Tibial artery (tissue), 4 donors: ENCODE measurements at places on chromosomes 3 and 15.
A peak's percentile ranks its signal among the peaks of the same experiment; 100 is the strongest.

DNA sequence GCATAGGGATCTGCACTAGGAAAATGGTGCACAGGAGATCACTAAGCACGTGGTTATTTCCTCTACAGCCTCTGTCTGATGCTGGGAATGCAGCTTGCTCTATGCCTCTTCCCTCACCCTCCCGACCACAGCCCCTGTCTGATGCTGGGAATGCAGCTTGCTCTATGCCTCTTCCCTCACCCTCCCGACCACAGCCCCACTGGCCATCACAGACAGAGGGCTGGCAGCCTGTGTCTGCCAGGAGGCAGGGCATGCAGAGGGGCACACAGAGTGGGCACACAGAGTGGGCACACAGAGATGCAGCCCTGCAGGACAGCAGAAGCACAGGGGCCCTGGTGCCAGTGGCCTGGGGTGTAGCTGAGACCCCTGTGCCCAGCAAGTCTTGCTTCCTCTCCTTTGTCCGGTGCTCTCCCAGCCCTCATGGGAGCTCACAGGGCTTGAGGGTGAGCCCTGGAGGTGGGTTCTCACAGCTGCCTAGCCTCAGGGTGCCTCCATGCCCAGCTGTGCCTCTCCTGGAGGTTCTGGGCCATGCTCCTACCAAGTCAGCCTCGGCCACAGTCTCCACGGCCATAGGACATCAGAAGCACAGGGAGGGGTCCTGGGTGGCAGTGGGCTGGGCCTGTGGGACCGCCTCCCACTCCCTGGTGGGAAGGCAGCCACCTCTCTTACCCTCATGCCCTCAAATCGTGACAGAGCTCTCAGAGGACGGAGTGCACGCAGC is 65.8 kb downstream of the EXOG start:
- no peaks in the 10 kb centered on the region for H3K4me1 ChIP-seq
- no peak overlapping the region for H3K27ac ChIP-seq
- H3K27me3 ChIP-seq, result no peaks in the 10 kb centered on the region
- H3K4me3 ChIP-seq, result no peak overlapping the region
- no peaks in the 10 kb centered on the region for H3K36me3 ChIP-seq

GRCh38 chr3:193553586-193553985 is 1.1 kb downstream of the ATP13A4 start:
- no peaks in the 10 kb centered on the region for H3K27me3 ChIP-seq
- DNase-seq, result no peak
- no peaks in the 10 kb centered on the region for H3K36me3 ChIP-seq
- no peaks in the 10 kb centered on the region for H3K4me1 ChIP-seq
- no peak overlapping the region for H3K27ac ChIP-seq
- no peak overlapping the region for H3K4me3 ChIP-seq

DNA sequence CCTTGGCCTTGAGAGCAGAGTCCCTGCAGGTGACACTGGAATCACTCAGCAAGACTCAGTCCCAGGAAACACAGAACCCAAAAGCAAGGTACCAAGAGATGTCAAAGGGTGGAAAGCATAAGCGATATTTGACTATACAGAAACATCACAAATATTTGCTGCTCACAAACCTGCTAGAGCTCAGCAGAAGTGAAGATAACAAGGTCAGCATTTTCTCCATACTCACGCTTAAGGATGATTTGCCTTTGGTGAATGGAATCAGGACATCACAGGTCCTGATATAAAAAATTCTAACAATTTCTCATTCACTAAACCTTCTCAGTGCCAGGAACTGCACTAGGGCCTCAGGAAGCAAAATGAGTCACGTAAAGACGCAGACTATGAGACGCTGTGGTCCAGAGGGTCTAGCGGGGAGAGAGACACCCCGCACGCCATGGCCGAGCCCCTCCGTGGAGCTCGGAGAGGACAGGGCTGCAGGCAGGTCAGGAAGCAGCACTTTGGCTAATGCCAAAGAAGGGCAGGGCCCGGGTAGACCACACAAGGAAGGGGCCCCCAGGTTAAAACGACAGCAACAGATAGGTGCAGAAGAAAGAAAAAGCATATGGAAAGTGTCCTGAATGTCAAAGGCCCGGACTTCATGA is 10.7 kb downstream of the PCSK6 start:
- H3K4me1 ChIP-seq, result no peaks in the 10 kb centered on the region
- H3K27me3 ChIP-seq, result no peaks in the 10 kb centered on the region

- no peak for DNase-seq
- H3K4me1 ChIP-seq, result no peaks in the 10 kb centered on the region
- H3K27ac ChIP-seq, result no peak overlapping the region
- no peaks in the 10 kb centered on the region for H3K36me3 ChIP-seq
- no peak overlapping the region for H3K4me3 ChIP-seq
Measured at GRCh38 chr3:71944482-71945065, 159.6 kb upstream of the PROK2 start.

- peak; percentile 78 for DNase-seq
- H3K27me3 ChIP-seq, result no peaks in the 10 kb centered on the region
- no peak overlapping the region for H3K4me3 ChIP-seq
- peak overlapping the region; percentile 66 for H3K27ac ChIP-seq
Measured at GRCh38 chr3:124559846-124560574, 170.2 kb upstream of the UMPS start.

- no peak overlapping the region for H3K27ac ChIP-seq
- peaks cover 75% of the 10 kb centered on the region for H3K36me3 ChIP-seq
- no peak for DNase-seq
- H3K27me3 ChIP-seq, result no peaks in the 10 kb centered on the region
- no peaks in the 10 kb centered on the region for H3K4me1 ChIP-seq
Measured at GRCh38 chr3:169992781-169993180, 26.2 kb downstream of the SEC62 start.

DNA sequence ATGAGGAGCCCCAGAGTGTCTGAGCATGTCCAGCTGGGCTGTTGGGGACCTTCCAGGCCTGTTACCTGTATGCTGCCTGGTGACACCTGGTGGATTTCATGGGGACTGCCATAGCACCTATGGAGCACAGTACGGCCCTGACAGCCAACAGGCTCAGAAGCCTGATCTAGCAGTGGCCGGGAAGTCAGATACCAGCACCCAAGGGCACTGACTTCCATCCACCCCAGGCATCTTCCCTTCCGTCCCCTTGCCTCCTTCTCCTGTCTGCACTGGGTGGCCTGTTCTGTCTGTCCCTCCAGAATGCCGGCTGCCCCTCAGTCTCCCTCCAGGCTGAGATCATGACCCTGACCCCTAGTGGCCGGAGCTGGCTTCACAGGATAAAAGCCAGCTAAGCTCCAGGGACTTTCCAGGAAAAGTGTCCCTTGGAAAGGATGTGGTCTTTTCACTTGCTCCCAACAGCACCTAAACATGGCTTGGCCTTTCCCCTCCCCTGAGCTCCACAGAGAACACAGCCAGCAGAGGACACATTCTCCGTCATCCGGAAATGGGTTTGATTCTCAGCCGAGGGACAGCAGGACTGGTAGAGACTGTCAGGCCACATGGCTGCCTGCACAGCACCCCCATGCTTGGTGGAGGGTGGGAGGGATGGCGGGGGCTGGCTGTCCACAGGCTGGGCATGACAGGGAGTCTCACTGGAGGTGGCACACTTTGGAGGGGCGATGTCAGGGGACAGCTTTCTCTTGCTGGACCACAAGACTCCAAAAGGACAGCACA is 9.5 kb downstream of the RPS17 start:
- no peaks in the 10 kb centered on the region for H3K4me1 ChIP-seq

- H3K4me3 ChIP-seq, result no peak overlapping the region
- no peaks in the 10 kb centered on the region for H3K27me3 ChIP-seq
- no peaks in the 10 kb centered on the region for H3K36me3 ChIP-seq
- H3K4me1 ChIP-seq, result peaks cover 12% of the 10 kb centered on the region
- H3K27ac ChIP-seq, result no peak overlapping the region
Measured at GRCh38 chr3:38834110-38834509, 18.1 kb upstream of the SCN10A start.

- no peaks in the 10 kb centered on the region for H3K36me3 ChIP-seq
- no peak overlapping the region for H3K4me3 ChIP-seq
- DNase-seq, result no peak
- H3K27me3 ChIP-seq, result no peaks in the 10 kb centered on the region
- no peaks in the 10 kb centered on the region for H3K4me1 ChIP-seq
Measured at GRCh38 chr3:26560081-26560480, 62.5 kb upstream of the LRRC3B start.

DNA sequence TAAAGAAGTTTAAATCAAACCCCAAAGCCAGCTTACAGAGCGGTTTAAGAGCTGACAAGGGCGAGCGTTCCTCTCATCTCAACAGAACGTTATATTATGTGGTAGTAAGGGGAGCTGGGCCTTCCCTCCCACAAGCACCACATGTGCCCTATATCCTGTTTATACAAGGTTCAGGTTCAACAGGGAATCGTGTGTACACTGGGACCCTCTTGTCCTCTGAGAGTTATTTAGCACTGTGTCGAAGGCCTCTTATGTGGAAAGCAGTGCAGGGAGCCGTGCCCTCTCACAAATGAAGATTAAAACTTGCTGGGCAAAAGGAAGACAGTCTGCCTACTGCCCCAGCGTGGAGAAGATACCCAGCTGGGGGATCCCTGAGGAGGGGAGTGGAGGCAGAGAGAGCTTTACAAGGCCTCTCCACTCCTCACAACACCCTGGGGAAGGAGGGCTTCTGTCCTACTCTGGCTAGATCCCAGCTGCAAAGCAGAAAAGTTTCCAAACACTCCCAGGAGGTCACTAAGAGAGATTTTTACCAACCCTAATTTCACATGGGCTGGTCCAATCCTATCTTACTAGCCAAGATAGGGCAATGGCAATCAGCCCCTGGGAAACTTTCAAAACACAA is 2.9 kb downstream of the TLE3 start:
- H3K27ac ChIP-seq, result peak overlapping the region; percentile 95
- H3K27me3 ChIP-seq, result no peaks in the 10 kb centered on the region
- peak overlapping the region; percentile 95 for H3K4me3 ChIP-seq
- DNase-seq, result no peak
- H3K4me1 ChIP-seq, result peaks cover 4% of the 10 kb centered on the region

- no peaks in the 10 kb centered on the region for H3K27me3 ChIP-seq
- H3K27ac ChIP-seq, result peak overlapping the region; percentile 69
- H3K4me1 ChIP-seq, result peaks cover 49% of the 10 kb centered on the region
- no peak overlapping the region for H3K4me3 ChIP-seq
Measured at GRCh38 chr3:11513817-11514135, 129.9 kb downstream of the VGLL4 start.

GRCh38 chr3:193832833-193833413 is 239.9 kb downstream of the OPA1 start:
- H3K27ac ChIP-seq, result no peak overlapping the region
- H3K4me3 ChIP-seq, result no peak overlapping the region
- peaks cover 20% of the 10 kb centered on the region for H3K27me3 ChIP-seq
- no peaks in the 10 kb centered on the region for H3K4me1 ChIP-seq
- DNase-seq, result no peak

DNA sequence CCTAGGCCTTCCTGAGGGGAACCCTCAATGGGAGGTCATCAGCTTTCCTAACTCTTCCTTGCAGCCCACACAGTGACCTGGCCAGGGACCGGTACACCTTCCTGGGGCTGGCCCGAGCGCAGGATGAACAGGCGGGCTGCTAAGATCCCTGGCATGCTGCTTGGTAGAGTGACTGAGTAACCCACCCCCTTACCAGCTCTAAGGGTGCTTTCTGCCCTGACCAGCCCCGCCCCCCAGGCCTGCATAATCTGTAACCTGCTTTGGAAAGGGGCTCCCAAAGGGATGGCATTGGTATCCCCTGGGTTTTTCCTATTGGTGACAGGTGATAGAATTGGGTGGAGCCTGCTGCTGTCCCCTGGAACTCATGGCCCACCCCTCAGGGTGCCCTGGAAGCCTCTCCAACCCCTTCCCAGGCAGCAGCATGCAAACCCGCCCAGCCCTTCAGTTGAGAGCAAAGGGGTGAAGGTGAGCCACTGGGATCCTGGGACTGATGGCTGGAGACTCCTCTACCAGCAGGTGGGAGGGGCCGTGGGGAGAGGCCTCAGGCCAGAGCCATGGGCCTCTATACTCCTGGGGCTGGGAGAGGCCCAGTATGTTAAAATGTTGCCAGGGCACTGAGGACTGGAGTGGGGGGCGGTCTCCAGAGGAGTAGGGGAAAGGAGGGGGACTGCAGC is 11.1 kb upstream of the KIF7 start:
- H3K27me3 ChIP-seq, result no peaks in the 10 kb centered on the region
- no peaks in the 10 kb centered on the region for H3K36me3 ChIP-seq
- DNase-seq, result no peak
- H3K27ac ChIP-seq, result peak overlapping the region; percentile 86

- no peak for DNase-seq
- H3K4me3 ChIP-seq, result no peak overlapping the region
- H3K27me3 ChIP-seq, result no peaks in the 10 kb centered on the region
Measured at GRCh38 chr3:181610083-181610972, 101.4 kb upstream of the SOX2 start.

DNA sequence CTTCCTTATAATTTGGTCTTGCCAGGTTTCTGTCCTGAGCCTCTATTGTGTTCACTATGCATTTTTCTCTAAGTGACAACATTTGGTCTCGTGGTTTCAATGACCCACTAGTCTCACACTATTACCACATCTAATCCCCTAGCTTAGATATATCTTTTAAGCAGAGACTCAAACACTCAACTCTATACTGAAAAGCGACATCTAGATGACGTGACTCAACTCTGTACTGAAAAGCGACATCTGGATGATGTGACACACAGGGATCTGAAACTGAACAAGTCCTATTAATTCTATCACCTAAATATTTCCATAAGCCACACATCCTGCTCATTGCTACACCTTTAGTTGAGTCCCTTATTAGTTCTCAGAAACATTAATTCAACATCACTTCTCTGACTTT is 141.7 kb upstream of the MBNL1 start:
- DNase-seq, result no peak
- H3K27me3 ChIP-seq, result no peaks in the 10 kb centered on the region
- no peak overlapping the region for H3K4me3 ChIP-seq
- no peaks in the 10 kb centered on the region for H3K36me3 ChIP-seq
- no peak overlapping the region for H3K27ac ChIP-seq

DNA sequence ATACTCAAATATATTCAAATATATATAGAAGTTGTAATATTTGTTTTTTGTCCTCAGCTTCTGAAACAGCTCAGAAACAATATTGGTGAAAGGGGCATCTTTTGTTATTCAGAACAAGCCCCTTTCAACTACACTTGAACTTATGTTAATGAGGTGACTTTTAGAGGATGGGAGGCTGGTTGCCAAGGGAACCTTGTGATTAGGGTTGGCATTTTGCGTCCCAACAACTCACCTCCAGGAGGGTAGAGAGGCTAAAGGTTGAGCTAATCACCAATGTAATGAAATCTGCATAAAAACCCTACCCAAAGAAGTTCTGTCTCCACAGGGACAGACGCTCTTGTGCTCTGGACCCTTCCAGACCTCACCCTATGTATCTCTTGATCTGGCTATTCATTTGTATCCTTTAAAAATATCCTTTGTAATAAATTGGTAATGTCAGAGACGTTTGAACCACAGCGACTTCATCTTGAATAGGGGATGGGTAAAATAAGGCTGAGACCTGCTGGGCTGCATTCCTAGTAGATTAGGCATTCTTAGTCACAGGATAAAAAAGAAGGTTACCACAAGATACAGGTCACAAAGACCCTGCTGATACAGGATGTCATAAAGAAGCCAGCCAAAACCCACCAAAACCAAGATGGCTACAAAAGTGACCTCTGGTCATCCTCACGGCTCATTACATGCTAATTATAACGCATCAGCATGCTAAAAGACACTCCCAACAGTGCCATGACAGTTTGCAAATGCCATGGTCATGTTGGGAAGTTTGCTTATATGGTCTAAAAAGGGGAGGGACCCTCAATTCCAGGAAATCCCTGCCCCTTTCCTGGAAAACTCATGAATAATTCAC is 111.1 kb downstream of the FMN1 start:
- DNase-seq, result no peak
- H3K4me1 ChIP-seq, result no peaks in the 10 kb centered on the region
- no peak overlapping the region for H3K27ac ChIP-seq
- H3K27me3 ChIP-seq, result no peaks in the 10 kb centered on the region
- no peaks in the 10 kb centered on the region for H3K36me3 ChIP-seq
